ENCODE measurements at places on chromosomes 2 and 18.

- no peak for DNase-seq
Observed at GRCh38 chr2:115214050-115214449, 771.6 kb downstream of the DPP10 start.

- no peak for DNase-seq
Observed at GRCh38 chr18:2854875-2855274, 8.1 kb downstream of the EMILIN2 start.

DNA sequence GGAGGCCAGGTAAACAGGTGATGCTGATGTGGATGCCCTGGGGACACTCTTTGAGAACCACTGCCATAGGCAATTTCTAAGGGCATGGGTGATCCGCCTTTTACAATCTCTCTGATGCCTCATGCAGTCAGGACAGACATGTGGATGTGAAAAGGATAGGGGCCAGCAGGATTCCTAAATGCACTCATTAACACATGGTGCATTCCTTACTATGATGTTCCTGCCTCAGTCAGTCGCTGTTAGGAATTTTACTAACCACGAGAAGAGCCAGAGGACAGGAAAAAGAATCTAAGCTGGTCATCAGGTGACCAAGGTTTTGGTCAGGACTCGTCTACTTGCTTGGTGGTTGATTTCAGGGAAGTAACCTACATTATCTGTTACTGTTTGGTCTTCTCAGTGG, 191.0 kb downstream of the ARL4C start:
- DNase-seq: no peak

- no peak for DNase-seq
Observed at GRCh38 chr2:86035376-86035882, 70.3 kb downstream of the POLR1A start.

- DNase-seq: no peak
Observed at GRCh38 chr2:151828890-151829324, 686 bp upstream of the ARL5A start.

DNA sequence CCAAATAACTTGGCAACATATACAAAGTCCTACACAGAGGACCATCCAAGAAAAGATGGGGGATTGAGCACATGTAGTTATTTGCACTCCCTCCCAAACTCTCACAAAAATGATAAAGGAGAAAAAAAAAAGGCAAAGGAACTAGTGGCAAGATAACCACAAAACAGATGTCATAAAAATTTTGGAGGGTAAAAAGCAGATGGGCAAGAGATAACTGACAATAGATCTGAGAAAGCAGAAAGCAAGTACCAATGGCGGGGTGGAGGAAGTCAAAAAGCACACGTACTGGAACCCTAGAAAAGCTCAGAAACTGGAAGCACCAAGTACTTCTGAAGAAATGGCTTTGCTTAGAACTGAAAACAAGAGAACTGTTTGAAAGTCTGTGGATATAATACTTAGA, 82.0 kb downstream of the WDPCP start:
- DNase-seq: no peak

- DNase-seq: no peak
Observed at GRCh38 chr2:200300638-200301314, 5.7 kb upstream of the SPATS2L start.

- DNase-seq: no peak
Observed at GRCh38 chr18:79446931-79447330, 51.2 kb downstream of the NFATC1 start.

GRCh38 chr18:62584241-62585120, 61.7 kb downstream of the ZCCHC2 start:
- DNase-seq: peak; percentile 72

GRCh38 chr18:71107244-71107643, 818.4 kb downstream of the SOCS6 start:
- DNase-seq: no peak

DNA sequence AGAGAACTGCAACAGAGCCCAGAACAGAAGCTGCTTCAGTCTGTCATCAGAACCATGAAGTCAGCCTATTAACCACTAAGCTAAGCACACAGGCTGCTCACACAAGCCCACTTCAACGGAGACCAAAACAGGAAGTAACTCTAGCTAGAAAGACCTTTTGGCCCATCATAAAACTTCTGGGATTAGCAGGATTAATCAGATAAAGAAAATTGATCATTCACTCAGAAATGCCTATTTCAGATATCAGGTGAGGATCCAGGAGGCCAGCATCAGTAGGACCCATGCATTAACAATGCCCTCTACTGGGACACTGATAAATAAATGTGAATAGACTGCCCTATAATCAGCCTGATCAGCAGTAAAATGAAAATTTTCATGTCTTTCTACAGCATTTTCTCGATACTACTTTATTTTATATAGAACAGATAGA, 101.4 kb downstream of the WDPCP start:
- no peak for DNase-seq

- DNase-seq: no peak
Observed at GRCh38 chr2:60555783-60556139, 2.3 kb upstream of the BCL11A start.

GRCh38 chr2:19933351-19933981, 31.7 kb upstream of the TTC32 start:
- no peak for DNase-seq

GRCh38 chr2:233639860-233640259, 3.6 kb downstream of the UGT1A10 start:
- DNase-seq: no peak

DNA sequence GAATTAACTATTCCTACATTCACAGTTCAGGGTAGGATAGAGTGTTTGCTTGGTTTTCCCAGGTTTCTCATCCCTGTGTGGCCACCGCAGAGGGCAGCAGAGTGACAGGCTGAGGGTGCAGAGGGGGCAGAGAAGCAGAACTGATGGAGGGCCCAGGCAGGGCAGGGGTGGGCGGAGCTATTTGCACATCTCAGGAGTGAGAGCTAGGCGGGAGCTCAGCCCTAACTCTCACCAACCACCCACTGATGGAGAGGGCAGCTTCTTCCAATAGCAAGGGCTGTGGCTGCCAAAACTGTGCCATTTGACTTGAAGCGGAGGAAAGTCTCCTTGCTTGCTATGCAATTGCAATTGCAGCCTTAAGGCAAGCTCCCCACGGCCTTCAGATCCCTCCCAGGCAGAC, 12.0 kb upstream of the DARS1 start:
- no peak for DNase-seq

DNA sequence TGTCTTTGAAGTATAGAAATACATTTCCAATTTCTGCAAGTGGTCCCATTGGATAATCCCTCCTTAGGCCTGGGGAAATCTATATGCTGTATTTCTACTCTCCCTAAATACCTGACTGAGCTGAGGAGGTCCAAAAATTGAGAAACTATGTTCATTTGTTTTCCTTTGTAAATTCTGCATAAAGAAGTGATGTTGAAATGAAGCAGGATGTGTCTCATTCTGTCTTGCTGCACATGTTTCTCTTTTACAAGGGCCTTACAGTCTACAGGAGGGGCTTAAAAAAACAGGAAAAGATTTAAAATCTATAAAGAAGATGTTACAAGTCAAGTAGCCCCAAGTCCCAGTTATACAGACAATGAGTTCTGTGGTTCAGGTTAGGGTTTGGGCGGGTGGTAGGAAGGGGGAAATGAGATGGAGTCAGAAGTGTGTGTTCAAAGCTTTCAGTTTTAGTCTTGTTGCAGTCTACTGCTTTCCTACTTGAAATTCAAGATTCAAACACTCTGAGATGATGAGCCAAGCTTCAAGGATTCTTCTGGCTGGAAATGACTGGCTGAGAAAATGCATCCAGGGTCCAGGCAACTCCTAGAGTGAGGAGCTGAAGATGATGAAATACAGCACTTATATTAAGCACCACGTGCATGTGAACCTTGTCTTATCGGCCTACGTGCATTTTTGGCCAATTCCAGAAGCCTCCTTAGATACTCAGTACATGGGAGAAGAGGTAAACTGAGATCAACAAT, 146.3 kb upstream of the CELF4 start:
- DNase-seq: no peak

GRCh38 chr18:44715842-44716241, 35.2 kb downstream of the SETBP1 start:
- DNase-seq: no peak

DNA sequence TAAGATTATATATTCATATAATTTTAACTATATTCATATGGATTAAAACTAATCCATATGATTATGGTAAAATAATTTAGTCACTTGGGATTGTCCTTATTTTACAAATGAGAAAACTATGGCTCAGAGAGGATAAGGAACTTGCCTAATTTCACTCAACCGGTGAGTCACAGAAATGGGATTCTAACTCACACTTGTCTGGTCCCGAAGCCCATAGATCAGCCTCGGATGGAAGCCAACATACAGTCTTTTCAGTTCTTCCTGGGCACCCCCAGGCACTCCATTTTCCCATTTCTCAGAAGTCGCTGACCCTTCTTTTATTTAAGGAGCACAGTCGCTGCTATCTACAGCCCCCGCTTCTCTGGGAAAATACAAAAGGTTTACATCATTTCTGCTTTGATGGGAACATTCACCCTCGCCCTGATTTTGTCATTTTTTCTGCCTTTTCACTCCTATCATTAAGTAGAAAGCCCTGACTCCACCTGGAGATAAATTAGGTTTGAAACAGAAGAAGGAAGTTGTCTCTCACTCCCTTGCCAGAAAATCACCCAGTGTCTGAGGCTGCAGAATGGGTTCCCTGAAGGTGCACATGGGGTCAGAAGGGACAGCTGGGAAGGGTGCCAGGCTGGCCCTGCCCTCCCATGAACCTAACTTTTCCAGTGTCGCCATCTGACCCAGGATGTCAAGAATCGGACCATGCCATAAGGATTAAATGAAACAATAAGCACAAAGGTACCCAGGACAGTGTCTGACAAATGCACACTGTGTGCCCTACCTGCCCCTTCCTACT, 36.6 kb downstream of the CYP1B1 start:
- no peak for DNase-seq

DNA sequence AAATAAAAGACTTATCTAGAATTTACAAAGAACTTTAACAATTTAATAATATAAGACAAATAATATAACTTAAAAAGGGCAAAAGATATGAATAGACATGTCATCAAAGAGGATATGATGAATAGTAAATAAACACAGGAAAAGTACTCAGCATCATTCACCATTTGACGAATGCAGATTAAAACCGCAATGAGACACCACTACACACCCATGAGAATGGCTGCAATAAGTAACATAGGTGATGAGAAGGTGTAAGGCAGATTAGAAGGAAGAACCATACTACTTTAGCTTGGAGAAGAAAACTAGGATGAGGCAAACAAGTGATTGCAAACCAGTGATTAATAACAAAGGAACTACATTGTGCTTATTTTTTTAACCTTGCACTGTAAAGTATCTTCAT, 152.0 kb downstream of the CYRIA start:
- no peak for DNase-seq

- no peak for DNase-seq
Observed at GRCh38 chr2:51003345-51004192, 28.4 kb downstream of the NRXN1 start.

GRCh38 chr2:70806013-70806412, 14.4 kb downstream of the CLEC4F start:
- DNase-seq: no peak

DNA sequence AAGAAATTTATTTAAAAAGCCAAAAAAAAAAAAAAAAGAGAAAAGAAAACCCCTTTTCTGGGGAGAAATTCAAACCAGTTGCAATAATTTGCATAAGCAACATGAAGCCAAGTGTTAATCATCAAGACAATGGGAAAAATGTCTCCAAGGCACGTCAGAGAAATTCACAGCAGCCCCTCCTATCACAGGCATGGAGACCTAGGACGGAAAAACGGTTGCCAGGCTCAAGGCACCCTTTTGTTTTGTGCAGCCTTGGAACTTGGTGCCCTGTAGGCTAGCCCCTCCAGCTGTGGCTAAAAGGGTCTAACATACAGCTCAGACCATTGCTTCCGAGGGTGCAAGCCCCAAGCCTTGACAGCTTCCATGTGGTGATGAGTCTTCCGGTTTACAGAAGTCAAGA, 509.2 kb upstream of the SOX11 start:
- no peak for DNase-seq

DNA sequence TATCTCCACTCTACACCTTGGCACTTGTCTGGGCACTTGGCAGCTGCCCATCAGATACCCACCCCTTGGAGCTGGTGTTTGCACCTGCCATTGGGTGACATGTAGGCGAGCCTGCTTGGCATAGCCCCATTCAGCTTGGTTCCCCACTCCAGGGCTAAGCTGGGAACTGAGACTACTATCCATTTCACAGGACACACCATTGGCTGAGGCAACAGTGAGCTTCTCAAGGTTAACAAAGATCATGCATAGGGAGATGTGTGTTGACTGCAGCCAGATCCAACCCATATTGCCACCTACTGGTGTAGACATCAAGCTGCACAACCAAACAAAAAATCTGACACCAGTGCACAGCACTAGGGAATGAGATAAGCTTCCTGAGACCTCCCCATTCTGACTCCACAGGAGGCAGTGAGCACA, 1389.8 kb upstream of the TMEFF2 start:
- no peak for DNase-seq

GRCh38 chr18:49623571-49623970, 61.7 kb downstream of the LIPG start:
- no peak for DNase-seq

- no peak for DNase-seq
Observed at GRCh38 chr18:76113101-76113500, 381.9 kb downstream of the ZNF516 start.
